ENCODE measurements at places on chromosomes 16 and 17.
A peak's percentile ranks its signal among the peaks of the same experiment; 100 is the strongest.

DNA sequence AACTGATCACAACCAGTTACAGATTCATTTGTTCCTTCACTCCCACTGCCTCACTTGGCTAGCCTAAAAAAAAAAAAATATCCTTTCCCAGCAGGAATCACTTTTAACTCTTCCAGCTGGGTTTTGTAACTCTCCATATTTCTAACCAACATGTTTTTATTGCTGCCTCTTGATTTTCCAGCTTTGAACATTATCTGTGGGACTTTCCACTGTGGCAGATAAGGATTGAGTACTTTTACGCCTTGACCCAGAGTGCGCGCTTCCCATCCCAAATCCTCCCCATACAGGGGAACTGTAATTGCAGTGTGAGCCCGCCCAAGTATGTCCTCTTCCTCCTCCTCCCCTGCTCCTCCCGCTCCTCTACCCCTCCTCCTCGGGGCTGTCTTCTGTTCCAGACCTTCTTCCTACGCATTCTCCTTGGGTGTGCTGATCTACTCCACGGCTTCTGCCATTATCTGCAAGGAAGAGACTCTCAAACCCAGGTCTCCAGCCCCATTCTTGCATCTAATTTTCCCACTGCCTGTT lies 43.4 kb downstream of the CYB5D2 start:
- no peak for DNase-seq

DNA sequence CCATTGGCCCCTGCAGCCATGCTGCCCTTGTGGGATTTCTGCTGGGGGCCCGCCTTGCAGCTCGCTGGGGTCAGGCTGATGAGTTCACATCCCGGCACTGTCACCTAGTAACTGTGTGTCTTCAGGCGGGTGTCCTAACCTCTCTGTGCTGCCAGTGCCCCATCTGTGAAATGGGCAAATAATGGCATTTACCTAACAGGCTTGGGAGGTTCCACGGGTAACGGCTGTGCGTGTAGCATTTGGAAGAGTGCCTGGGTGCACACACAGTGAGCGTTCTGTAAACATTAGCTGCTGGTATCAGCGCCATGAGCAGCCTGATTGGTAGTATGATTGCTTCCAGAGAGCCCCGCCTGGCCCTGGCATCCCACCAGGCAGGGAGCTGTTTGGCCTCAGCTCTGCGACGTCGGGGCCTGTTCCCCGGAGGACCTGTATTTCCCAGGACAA lies 167.3 kb upstream of the GSE1 start:
- DNase-seq = no peak

GRCh38 chr16:27860091-27860490 lies 203.4 kb downstream of the GSG1L start:
- DNase-seq = no peak

GRCh38 chr16:21190599-21190998 lies 20.8 kb downstream of the ZP2 start:
- no peak for DNase-seq

- no peak for DNase-seq
Measured at GRCh38 chr17:48283907-48284306, 146.1 kb downstream of the SKAP1 start.

GRCh38 chr17:40903129-40903847 lies 18.2 kb upstream of the KRT20 start:
- peak; percentile 41 for DNase-seq

DNA sequence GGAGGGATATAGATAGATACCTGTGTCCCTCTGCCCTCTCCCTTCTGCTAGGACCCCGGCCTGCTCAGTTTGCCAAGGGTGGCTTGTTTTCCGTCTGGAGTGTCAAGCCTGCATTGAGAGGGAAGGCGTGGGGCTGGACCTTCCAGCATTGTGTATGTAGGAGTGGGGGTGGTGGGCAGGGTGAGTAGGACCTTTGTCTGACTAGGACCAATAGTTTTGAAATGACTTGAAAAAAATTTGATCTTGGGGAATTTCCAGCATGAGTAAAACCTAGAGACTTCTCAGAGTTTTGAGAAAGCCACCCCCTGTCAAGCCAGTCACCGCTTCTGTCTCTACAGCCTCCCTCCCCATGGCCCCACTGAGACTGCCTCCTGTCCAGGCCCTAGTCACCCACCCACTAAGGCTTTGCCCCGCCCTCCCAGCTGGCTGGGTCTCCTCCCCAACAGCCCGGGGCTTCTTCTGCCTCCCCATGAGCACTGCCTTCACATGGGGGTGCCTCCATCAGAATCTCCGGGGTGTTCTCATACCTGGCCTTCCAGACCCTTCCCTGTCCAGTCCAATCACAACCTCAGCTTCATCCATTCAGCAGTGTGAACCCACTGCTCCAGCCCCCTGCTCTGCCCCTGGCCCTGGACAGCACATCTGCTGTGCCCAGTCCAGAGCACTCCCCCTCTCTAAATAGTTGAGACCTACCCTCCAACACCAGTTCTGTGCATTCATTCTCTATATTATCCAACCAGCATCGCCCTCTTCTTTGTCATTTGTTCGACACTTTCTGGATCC lies 207.0 kb downstream of the MSI2 start:
- peak; percentile 81 for DNase-seq

DNA sequence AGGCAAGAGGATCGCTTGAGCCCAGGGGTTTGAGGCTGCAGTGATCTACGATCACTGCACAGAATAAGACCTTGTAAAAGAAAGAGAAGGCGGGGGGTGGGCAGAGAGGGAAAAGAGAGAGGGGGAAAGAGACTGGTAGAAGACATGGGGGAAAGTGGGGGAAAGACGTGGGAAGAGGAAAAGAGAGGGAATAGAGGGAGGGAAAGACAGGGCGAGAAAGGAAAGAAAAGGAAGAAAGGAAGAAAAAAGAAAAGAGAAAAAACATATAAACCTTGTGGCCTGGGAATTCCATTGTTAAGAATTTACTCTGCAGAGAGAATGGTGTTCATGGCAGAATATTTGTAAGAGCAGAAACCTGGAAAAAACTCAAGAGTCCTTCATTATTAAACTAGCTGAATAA lies 120.4 kb downstream of the RMI2 start:
- no peak for DNase-seq

GRCh38 chr16:57938936-57939871 lies 31.7 kb downstream of the CNGB1 start:
- DNase-seq = peak; percentile 93

- no peak for DNase-seq
Measured at GRCh38 chr16:65769055-65769465, 597.4 kb upstream of the CDH5 start.

DNA sequence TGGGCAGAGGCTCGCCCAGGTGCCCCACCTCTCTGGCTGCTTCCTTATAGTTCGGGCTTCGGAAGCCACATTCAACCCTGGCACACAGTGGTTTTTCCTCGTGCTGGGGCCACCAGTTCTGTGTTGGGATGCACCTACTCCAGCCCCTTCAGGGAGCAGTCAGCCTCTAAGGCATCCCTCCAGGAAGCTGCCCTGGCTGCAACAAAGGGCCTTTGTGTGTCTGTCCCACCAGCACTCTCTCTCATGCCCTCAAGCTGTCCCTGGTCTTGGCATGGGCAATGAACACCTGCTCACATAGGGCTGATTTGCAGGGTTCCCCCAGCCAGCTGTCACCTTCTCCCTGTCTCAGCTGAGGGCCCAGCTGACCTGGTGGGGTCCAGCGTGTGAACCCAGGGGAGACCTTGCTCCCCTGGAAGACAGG lies 754 bp upstream of the NOXO1 start:
- DNase-seq = no peak

GRCh38 chr17:10984220-10984619 lies 146.3 kb upstream of the PIRT start:
- DNase-seq = no peak

DNA sequence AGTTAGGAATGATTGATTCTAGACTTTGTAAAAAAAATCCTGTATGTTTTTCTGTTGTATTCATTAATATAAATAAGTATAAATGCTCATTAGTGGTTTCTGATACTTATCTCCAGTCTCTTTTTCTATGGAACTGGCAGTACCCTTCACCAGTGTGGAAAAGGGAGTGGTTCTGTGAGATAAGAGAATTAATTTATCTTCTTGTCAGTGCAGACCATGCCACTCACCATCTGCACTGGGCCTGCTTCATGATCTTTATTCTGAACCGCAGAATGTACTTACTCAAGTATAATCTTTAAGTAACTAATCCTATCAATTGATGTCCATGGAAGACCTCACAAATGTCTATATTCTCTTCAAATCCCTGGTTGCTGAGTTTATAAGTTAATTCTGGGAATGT lies 836.1 kb upstream of the CDH8 start:
- DNase-seq = no peak

DNA sequence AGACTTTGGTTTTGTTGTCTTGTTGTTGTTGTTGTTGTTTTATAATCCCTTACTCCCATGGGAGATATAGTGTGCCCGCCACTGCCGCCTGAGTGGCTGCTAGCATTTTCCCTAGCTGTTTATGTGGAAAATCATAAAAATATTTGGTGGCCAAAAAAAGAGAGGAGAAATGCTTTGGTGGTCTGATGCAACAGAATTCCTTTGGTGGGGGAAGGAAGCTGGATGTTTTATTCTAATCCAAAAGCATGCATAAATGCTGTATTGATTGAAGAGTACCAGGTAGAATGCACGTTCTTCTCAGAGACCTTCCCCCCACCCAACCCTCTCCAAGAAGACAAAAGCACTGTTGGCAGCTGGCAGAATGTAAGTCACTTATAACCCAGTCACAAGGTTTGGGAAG lies 93.2 kb downstream of the C17orf67 start:
- no peak for DNase-seq

- DNase-seq = no peak
Measured at GRCh38 chr16:3520413-3520812, 19.6 kb downstream of the CLUAP1 start.

DNA sequence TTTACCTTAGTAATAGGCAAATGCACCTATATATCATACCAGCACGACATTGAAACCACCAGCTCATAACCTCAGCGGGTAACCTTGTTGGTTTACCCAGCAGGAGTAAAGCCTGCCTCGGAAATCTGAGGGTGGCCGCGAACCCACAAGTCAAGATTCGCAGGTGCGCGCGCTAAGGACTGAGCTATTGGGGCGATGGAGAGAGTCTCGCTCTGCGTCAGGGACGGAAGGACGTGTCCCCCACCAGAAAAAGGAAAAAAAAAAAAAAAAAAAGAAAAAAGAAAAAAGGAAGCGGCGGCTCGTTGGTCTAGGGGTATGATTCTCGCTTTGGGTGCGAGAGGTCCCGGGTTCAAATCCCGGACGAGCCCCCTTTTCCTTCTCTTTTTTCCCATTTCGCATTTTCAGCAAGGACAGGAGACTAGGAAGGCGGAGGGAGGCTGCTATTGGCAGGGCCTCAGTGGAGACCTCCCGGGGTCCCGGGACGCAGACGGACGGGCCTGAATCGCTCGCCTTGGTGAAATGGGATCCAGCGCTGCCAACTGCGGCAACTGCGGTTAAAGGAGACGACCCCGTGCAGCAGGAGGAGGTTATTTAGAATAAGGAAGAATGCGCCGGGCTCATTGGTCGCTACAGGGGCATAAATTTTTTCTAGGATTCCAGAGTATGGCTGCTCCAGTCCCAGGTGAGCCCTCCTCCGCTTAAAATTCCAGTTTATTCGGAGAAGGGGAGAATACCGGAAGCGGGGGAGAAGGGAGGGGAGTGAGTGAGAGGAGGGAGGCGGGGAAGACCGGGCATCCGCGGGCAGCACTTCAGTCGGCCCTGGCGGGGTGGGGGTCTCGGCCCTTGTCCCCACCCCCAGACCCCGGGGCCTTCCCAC lies at the start of gene OR1F1:
OR1F1 (plus strand) TSS at position 407 of the 877 bp plus-strand sequence.
- peak; percentile 53 for DNase-seq

DNA sequence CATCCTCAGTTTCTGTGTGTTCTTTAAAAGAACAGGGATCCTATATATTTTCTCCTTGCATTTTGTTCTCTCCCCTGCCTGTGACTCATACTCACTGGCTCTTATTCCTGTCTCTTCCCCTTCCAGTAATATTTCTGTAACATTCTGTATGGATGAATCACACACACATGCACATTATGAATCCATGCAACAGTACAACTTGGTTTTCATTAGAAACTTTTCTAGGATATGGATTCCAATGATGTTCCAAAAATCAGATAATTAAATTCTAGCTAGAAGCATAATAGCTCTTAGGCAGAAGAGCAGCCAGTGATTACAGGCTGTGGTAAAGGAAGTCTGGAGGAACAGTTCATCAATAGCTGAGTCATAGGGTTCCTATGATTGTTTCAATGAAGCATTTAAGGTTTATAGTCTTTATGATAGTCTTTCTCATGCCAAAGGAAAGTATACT lies 119.6 kb upstream of the PMFBP1 start:
- DNase-seq = peak; percentile 77

GRCh38 chr17:60356940-60357339 lies 35.0 kb downstream of the USP32 start:
- no peak for DNase-seq

GRCh38 chr16:55703003-55704001 lies 47.5 kb downstream of the SLC6A2 start:
- peak; percentile 67 for DNase-seq

DNA sequence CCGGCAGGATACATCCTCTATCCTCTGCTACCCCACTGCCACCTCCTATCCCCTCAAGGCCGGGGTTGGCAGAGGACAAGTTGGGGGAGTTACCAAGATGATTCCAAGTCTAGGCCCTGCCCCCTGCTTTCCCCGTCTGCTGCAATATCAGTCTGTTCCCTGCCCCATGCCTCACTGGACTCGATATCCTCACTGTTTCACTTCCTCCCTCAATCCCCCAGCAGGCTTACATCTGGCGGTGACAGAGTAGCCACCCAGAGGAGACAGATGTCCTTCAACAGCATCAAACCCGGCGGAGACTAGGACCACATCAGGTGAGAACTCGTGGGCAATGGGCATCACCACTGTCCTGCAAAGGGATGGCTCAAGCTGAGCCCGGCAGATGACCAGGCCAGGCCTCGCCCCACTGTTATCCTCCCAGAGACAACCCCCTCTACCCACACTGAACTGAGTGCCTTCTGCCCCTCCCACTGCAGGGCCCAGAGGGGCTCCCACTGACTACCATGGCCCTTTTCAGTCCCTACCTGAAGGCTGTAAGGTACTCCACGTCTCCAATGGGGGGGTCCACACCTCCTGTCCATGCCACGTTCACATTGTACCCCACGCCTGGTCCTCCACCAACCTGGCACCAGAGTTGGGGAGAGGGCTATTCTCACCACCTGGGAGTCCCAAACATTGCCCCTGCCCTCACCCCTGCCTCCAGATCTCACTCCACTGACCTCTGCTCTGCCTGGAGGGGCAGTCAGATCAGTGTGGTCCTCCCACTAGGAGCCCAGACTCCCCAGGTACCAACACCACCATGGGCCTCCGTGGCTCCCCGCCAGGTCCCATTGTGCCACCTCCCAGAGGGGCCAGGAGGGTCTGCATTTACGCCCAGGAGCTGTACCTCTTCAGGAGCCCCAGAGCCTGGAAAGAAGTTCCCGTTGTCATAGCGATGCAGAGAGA lies 9.6 kb downstream of the G6PC3 start:
- DNase-seq = no peak

Measured in AG20443 (cell line).